Fibroblast of skin of left quadriceps (primary cell): ENCODE measurements at places on chromosomes 4 and X.

DNA sequence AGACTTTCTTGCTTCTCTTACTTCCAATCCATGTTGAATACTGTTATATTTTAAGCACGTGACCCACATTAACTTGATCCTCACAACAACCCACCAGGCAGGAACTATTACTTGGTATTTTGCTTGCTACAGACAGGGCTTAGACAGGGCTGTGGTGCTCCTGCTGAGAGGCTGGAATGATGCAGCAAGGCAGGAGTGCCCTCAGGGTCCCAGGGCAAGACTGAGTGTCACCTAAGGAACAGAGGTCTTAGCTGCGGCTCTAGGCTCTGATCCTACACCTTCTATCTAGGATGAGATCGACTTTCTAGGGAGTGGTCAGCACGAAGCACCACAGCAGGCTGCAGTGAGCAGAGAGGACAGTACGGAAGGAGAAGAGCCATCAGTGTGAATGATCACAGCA, 20.0 kb downstream of the TAPT1 start:
- no peak for DNase-seq

DNA sequence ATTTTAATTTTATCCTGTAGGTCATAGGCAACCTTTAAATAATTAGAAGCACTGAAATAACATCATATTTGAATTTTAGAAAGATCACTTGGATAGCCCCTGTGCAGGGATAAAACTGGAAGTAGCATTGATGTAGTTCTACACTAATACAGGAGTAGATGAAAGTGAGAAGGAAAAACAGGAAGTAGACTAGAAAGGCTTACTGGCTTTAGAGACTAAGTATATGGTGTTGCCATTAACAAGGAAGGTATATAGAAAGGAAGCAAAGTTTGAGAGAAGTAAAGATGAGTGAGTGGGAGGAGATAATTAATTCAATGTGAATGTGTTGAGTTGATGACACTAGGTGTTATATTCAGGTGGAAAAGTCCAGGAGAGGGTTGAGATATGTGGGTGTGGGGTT, 73.1 kb upstream of the EPGN start:
- no peak for DNase-seq

- DNase-seq, result no peak
Measured at GRCh38 chr4:107747748-107748486, 27.9 kb upstream of the PAPSS1 start.

DNA sequence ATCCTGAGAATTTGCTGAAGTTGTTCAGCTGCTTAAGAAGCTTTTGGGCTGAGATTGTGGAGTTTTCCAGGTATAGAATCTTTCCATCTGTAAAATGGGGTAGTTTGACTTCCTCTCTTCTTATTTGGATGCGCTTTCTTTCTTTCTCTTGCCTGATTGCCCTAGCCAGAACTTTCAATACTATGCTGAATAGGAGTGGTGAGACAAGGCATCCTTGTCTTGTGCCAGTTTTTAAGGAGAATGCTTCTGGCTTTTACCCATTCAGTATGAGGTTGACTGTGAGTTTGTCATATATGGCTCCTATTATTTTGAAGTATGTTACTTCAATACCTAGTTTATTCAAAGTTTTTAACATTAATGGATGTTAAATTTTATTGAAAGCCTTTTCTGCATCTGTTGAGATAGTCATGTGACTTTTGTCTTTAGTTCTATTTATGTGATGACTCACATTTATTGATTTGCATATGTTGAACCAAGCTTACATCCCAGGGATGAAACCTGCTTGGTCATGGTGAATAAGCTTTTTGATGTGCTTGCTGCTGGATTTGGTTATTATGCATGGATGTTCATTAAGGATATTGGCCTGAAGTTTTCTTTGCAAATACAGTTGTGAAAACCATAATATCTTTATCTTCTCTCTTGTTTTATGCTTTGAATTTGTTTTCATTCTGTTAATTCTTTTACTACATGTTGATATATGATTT, 573.8 kb upstream of the NDST4 start:
- DNase-seq, result no peak

- no peak for DNase-seq
Measured at GRCh38 chrX:35104626-35105025, 162.0 kb downstream of the FAM47B start.
